Ecto neural progenitor cell (in vitro differentiated cells): ENCODE measurements at places on chromosomes 16 and 17.

GRCh38 chr17:5380491-5381135 is 38.8 kb downstream of the NUP88 start:
- DNase-seq, result no peak

DNA sequence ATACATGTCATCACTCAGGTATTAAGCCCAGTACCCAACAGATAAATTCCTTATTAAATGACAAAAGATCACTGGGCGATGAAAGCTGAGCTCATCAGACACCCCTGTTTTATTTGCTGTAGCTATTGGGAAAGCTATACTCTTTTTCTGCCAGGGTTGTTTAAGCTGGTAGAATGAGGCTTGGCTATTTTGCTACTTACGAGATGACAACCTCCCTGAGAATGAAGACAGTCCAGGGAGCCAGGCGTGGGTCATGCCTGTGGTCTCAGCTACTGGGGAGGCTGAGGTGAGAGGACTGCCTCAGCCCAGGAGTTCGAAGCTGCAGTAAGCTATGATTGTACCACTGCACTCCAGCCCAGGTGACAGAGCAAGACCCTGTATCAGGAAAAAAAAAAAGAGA is 4.3 kb upstream of the SH2B1 start:
- no peak for DNase-seq

GRCh38 chr16:50274326-50275097 is 8.2 kb downstream of the ADCY7 start:
- DNase-seq, result no peak

GRCh38 chr17:8557176-8557806 is 73.2 kb downstream of the MYH10 start:
- DNase-seq, result no peak

DNA sequence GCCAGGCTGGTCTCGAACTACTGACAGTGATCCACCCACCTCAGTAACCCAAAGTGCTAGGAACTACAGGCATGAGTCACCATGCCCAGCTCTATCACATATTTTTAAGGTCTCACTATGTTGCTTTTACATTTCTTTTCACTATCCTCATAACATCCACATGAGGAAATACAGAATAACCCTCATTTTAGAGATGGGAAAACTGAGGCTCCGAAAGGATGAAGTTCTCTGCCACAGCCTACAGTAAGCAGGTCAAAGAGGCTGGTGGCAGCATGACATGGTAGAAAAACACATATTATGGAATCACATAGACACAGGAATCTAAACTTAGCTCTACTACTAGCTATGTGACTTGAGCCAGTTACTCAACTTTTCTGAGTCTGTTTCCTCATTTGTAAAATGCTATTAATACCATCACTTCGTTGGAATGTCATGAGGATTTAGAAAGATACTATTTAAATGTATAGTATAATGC is 32.2 kb downstream of the APPBP2 start:
- no peak for DNase-seq
